ENCODE measurements at places on chromosomes 1 and 21. TPM values are rescaled to one million over a fixed set of nuclear protein-coding genes. Genes with fewer than 3 reads are reported as not detected.

DNA sequence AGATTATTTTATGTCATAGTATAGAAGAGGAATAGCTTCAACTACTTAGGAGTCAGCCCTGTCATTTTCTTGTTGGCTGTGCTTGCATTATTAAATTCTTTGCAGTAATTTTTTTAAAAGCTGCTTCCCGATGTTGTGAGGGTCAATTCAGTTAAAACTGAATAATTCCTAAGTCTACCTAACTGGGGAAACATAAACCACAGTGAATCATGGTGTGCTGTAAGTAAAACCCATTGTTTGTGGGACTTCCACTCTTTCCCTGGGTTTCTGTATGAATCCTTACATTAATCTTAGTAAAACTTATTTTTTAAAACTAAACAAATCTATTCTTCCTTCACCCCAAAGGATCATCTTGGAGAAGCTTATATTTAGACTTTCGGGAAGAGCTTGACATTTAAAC is 4.4 kb downstream of the SUCO start:
- no peak for DNase-seq

- no peak for DNase-seq
These were observed 35.4 kb upstream of the ARF1 start for GRCh38 chr1:228047183-228047466.

GRCh38 chr1:230308039-230308438 is 118.1 kb downstream of the PGBD5 start:
- no peak for DNase-seq

DNA sequence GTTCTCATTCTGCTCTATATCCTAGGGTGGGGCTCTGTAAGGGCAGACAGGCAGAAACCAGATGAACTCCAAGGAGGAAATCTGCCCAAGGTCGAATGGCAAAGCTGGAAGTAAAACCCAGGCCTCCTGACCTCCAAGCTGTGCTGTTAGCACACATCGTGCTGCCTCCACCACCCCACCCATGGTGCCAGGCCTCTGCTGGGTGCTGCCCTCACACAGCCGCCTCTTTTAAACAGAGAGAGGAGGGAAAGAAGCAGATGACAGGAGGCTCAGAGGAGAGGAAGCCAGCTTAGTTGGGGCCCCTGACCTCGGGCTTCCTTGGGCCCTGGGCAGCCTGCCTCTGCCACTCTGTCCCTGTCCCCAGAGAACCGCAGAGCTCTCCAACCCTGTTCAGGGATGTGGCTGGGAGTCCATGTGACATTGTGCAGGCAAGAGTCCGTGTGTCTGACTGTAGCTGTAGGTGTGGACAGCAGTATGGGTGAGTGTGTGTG is 1.1 kb downstream of the SYNC start:
- no peak for DNase-seq

GRCh38 chr1:67214420-67215174 is 48.3 kb downstream of the IL23R start:
- no peak for DNase-seq

DNA sequence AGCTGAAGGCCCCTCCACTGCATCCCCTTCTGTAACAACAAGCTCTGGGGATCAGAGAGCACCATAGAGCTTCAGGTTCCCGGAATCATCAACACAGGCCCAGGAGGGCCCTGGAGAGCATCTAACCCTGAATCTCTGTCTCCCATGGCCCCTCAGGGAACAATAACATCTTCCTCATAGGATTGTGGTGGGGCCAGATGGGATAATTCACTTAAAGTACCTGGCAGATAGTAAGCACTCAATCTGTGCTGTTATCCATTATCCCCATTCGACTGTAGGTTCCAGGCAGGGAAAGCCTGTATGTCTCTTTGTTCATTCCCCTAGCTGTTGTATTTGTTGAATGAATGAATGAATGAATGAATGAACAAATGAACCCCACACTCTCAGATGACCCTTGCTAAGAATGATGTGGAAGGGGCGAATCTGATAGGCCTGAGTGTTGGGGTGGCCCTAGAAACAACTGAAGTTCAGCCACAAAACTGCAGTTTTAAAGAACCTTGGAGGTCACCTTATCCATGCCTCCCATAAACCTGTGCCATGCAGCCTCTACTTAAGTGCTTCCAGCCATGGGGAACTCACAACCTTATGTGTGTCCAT is 14.5 kb downstream of the LAPTM5 start:
- DNase-seq, result no peak

Gene ANGPTL1
- total RNA-seq, result 11.5 TPM

Gene SAMD13
- 1.5 TPM for total RNA-seq

GRCh38 chr1:28087614-28088167 is 719 bp downstream of the EYA3 start:
- no peak for DNase-seq

DNA sequence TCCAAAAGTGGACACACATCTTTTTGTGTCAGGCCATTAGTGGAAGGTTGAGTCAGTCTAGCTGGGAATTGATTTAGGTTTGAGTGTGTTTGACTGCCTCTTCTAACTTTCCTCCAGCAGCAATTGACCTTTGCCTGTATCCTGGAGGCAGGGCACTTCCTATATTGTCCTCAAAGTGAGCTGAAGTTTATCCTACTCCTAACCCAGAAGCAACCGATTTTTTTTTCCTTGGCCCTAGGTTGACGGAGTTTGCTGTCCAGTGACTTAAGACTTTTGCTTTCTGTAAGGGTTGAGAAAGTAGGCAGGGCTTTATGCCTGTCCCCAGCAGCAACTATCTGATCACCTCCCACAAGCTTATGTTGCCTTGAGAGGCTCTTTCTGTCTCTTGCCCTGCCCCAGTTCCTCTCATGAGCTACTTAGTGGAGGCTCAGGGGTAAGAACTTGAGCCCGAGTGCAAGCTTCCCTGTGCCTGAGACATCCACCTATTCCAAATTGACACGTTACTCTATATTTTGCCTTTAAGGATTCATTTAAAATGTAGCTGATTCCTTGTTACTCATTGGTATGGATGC is 30.9 kb downstream of the SLC35F3 start:
- no peak for DNase-seq

DNA sequence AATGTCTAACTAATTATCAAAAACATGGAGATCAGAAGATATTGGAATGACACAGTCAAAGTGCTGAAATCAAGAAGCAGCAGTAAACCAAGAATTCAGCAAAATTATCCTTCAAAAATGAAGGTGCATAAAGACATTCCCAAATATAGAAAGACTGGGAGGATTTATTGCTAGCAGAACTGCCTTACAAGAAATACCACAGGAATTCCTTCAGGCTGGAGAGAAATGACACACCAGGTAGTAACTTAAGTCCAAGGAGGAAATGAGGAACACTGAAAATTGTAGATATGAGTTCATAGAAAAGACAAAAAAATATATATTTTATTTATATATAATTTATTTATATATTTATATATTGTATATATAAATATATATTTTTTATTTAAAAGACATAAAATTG is 217.2 kb downstream of the RPS6KC1 start:
- DNase-seq, result no peak

Gene ZBTB37
- 7.7 TPM for total RNA-seq

GRCh38 chr1:97743129-97743528 is 177.7 kb downstream of the DPYD start:
- no peak for DNase-seq

- DNase-seq, result no peak
These were observed 54.8 kb upstream of the SYNC start for GRCh38 chr1:32757213-32757895.

DNA sequence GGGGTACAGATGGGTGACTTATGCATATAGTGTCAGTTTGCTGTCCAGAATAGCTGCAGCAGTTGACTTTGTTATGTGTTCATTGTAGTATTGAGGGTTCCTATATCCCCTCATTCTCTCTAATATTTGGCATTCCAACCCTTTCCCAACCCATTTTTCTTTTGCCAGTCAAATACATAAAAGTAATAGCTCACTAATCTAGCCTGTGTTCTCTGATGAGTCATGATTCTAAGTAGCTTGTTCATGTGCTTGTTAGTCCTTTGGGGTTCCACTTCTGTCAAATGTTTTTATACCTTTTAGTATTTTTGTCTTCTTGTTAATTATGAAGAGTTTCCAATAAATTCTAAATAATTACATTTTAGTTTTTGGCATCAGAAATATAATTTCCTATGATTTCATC is 99.2 kb upstream of the MROH9 start:
- no peak for DNase-seq

DNA sequence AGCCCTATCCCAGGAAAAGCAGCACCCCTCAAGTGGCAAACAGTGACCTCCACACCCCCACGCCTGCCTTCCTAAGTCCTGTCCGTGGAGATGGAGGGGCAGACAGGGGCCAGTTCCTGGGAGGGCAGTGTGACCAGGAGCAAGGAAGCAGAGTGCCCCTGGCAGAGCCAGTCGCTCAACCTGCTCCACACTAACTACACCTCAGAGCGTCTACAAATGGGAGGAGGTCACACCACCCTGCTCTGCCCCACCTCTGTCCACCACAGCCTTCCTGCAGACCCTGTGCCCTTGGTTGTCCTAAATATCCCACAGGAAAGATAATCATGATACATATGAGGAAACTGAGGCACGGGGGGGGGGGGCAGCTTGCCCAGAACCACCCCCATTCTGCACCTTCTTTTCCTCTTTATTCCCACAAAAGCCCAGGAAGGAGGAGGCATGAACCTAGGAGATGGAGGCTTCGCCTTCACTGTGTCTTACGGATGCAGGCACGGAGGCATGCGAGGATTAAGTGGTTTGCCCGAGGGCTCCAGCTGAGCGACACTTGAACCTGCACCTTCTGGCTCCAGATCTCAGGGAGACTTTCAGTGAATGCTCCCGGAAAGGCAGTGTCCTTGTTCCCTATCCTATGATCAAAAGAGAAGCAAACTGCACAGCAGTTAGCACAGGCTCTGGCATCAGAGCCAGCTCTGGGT is 42.7 kb upstream of the SELENON start:
- DNase-seq, result no peak

DNA sequence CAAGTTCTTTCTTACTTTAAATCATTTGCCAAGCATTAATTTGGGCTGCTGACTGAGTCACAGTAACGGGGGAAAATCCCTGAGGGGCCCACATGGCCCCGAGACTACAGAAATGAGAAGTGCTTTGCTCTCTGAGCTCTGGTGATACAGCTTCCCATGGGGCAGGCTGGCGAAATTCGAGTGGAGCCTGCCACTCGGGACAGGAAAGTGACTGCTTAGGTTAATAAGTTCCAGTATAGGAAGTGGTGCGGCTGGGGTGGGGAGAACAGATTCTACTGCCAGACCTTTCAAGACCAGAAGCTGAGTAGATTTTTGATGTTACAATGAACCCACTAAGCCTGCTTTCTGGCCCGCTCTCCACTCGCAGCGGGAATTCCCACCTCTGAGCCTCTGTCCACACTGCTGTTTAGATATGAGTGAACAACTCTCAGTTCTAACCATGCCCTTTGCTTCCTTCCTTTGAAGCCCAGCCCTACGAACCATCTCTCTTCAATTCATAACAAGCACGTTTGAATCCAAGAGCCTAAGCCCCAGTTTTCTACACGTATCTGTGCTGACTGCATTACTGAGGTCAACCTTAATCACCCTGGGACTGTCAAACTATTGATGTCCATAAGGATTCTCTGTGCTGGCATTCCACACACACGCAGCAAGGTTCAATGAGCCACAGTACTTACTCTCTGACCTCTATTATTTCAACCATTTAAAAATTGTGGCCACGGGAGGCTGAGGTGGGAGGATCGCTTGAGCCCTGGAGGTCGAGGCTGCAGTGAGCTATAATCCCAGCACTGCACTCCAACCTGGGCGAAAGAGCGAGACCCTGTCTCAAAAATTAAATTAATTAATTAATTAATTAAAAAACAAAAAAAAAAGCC is 9.6 kb downstream of the ZBTB17 start:
- no peak for DNase-seq

DNA sequence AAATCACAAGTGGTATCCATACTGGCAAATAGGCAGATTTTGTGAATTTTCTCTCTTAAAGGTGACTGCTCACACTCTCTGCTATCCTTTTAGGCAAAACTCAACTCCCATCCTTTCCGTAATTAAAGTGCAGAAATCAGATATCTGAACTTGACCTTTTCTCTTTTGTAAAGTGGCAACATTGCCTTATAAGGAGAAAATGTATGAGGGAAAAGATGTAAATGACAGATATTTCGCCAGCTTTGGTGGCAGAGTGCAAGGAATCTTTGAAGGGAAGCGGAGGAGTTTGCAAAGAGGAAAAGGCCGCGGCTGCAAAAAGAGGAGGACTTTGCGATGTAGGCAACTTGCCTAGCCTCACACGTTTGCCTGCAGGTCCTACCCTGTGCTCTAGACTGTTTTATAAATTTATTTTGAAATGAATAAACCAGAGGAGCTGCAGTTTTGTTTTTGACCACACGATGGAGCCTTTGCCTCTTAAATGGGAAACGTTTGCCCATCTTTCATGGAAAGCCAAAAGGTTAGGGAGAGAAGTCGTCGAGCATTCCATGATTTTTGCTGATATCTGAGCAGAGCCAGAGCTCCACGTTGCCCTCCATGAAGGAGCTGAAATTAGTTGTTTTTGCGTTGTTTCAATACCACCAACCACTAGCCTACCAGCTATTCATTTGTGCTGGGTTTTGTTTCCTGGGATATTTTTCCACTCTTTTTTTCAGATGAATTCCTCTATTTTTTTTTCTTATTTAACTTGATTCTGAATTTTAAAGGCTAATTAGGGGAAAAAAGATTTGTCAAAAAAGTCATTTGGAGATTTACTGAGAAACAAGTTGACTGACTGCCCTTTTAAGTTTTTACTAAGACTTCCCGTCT is 242.3 kb downstream of the LMX1A start:
- no peak for DNase-seq

- DNase-seq, result no peak
These were observed 7.1 kb upstream of the DIPK1A start for GRCh38 chr1:92968138-92969032.

Gene FMO2
- 59.4 TPM for total RNA-seq

Gene MAN1C1
- total RNA-seq, result 19.5 TPM

DNA sequence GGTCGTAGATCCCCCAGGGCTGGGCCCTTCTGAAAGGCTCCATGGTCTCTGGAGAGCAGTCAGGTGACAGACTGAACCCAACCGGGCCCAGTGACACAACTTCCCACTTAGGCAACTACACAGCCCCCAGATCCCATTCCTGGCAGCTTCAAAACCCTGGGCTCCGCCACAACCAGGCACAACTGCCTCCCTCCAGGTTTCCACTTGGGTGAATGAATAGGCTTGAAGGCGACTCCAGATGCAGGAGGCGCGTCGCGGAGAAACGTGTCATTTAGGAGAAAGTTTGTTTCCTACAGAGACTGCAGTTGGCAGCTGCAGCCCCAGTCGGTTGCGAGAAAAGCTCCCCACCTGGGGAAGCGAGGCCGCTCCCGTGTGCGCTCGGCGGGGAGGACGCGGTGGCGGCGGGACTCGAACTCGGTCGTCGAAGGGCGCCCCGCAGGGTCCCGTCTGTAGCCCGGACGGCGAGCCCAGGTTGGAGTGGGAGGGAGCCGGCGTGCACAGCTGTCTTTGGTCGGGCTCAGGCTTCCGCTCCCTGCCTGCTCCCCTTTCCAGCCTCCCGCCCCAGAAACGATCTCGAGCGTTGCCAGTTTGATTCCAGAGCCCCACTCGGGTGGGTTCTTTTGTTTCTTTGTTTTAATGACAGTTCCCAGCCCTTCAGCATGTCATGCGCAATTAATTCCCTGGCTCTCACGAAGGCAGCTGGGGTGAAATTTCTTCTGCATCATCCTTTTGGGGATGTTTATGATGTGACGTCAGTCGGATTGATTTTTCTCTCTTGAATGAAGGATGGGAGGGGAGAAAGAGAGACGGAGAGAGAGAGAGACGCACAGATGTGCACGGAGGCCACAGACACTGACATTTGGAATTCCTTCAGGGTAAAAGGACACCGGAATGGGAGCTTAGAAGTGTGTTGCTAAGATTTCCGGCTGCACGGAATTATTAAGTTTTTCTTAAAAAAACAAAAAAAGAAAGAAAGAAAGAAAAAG is 862 bp upstream of the SGIP1 start:
- DNase-seq, result peak; percentile 70

- DNase-seq, result no peak
These were observed 4.0 kb downstream of the POGK start for GRCh38 chr1:166843322-166843721.

- DNase-seq, result no peak
These were observed 11.1 kb upstream of the RCC1 start for GRCh38 chr1:28494737-28495136.

All from Right ventricle myocardium inferior (tissue), 1 donor.